ENCODE measurements at places on chromosomes 5 and 9. TPM values are rescaled to one million over a fixed set of nuclear protein-coding genes. Genes with fewer than 3 reads are reported as not detected.

GRCh38 chr9:71683598-71684235 lies 84.6 kb downstream of the CEMIP2 start:
- peak; percentile 22 for DNase-seq

DNA sequence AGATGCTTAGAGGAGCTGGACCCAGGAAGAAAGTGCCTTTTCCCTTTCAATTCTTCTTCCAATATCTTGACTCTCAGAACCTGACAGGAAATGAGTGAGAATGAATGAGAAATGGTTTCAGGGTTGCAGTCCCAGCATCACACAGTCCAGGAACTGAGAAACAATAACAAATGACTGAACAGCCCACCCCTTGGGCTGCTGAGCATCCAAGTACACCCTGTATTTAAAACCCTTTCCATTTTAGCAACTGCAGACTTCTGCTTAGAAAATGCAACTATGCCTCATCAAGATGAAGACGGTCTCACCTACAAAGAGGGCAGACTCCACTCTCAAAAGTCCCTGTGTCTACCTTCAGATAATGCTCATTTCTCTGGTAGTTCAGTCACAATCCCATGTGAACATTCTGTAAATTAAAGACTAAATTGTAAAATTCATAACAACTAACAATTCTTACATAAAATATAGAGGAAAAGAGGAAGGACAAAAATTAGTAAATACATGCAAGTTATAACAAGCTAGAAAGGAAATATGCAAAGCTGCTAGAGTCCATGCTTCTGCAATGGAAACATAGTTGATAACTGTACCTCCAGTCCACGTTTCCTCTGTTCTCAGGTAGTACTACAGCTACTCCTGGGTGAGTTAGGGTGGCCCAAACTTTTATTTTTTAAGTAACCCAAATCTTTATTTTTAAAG lies 316.5 kb downstream of the ICE1 start:
- no peak for DNase-seq

DNA sequence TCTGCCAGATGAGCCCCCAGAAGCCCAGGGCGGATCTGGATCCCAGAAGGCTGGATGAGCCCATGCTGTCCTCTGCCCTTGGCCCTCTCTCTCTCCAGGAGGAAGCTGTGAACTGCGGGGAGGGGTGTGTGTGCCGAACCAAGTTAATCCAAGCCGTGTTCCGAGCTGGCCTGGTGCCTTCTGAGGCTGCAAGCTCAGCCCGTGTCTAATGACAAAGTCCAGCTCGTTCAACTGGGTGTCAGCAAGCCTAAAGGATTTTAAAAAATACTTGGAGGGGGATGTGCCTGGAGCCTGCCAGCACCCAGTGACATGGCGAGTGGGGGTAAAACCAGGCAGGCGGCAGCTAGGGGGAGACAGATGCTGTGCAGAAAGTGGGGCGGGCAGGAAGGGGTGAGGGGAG lies 8.0 kb downstream of the STC2 start:
- DNase-seq: no peak

GRCh38 chr5:11363631-11364178 lies 540.5 kb downstream of the CTNND2 start:
- no peak for DNase-seq

DNA sequence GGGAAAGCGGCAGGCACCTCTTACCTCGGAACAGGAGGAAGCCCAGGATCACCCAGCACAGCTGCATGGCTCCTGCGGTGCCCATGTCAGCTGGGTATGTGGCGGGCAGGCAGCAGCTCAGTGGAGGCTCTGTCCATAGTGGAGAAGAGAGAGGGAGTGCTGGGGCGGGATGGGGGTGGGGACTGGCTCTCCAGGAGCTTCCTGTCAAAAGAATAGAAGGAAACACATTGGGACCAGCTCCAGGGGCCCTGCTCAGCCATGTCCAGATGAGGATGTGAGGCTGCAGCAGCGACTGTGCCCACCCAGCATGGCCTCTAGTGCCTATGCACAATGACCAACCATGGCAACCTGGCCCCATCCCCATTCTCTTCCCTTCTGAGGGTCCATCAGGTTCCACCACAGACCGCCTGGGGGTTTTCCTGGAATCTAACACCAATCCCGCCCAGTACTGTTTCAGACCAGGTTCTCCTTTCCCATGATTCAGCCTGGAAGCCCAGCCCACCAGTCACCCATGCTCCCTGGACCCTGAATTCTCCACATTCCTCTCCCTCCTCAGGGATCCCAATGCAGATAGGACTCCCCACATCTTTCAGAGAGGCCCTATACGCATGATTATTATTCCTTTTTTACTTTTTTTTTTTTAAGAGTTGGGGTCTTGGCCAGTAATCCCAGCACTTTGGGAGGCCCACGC lies at the start of gene ECSCR:
Gene ECSCR, minus strand, starts transcription at position 158 of the 691 bp plus-strand sequence. Its CDS starts 73 bp downstream, at position 85.
- no peak for DNase-seq

HTR1A gene
- not detected for polyA plus RNA-seq

DNA sequence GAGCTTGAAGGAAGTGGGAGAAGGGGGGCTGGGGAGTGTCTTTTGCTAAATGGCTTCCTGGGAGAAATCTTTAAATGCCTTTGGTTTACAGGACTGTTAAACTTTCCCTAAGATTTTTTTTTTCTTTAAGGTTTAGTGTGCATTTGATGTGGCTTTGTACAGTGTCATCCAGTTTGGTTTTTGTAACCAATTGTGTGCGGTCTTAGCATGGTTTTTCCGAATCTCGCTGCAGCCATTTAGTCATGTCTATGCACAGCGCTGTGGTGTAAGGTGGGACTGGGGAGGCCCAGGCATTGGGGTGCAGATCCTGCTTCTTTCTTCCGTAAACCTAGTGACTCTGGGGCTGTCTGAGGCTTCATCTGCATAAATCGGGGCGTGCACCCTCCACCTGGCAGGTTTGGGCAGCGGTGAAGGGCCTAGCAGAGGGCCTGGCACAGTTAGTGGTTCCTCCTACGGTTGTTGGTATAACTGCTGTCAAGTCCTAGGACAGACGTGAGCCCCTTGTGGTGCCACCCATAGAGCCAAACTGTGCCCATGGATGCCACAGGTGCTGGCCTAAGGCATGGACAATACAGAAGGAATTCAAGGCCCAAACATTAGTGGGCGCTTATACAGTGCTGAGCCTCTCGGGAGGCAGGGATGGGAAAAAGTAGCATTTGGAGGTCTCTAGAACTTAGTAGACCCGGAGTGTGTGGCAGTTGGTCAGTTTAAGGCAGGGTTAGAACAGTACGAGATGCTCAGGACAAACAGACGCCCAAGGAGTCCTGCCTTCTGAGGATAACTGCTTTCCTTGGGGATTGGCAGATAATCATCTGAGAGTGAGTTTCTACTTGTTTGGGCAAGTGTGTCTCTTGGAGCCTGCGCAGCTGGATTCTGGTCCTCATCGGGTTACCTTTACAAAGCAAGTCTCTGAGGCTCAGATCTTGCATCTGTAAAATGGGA lies 1.5 kb downstream of the PRRC2B start:
- DNase-seq: no peak

DNA sequence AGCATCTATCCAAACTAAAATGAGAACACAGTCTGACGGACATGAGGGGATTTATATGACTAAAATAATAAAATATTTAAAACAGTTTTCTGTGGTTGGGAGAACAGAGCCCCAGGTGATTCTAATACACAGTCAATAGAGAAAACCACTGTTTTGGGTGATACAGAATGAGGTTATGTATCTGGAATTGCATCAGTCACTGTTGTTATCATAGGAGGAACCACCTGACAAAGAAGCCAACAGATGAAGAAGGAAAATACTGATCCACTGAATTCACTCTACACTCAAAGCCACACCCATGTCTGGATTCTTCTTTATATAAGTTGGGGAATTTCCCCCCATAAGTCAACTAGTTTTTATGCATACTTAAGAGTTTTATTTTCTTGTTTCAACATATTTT lies 799.0 kb downstream of the TLR4 start:
- no peak for DNase-seq

DNA sequence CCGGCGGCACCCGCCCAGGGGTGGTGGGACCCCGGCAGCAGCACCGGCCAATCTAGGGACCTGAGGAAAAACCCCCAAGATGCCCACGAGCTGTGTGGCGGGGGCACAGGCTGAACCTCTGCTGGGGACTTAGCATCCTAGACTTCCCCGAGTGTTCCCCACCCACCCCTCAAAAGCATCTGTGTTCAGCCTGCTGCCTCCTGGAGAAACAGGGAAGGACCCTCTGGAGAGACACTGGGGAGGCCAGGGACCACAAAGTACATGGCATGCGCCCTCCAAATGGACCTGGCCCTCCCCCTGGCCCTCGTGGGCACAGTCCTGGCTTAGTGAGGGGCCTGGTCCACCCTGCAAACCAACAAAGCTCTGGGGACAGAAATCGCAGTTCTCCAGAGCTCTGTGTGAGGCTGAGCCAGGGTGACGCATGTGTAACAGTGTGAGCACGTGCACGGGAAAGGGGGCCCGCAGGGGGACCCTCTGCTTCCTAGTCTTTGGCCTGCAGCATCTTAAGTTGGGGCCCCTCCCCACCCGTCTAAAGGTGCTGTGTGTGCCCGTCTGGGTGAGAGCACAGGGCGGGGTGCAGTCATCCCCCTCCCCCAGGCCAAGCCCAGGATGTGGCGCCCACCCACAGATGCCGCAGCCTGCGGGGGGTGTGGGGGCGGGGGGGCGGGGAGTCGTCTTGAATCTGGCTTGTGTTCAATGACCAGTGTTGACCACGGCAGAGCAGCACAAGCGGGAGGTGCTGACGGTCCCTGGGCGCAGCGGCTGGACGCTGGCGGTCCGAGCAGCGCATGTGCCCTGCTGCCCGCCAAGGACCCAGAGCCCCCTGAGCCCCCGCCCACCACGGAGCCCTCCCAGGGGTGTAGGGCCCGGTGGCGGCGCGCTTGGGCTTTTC lies 672 bp upstream of the KCNT1 start:
- DNase-seq: peak; percentile 18

DNA sequence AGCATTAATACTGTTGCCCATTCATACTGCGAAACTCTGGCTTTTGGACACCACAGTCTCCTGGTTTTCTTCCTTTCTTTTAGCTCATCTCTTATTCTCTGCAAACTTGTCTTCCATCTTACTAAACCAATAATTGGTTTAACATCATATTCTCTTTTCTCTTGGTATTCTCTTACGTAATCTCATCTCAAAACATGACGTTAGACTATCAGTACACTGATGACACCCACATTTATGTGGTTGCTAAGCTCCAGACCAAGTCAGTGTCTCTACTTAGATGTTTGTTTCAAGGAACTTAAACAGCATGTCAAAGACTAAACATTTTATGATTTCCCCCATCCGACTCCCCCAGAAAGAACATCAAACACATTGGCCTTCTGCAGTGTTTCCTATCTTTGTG lies 2.1 kb downstream of the PRRC1 start:
- DNase-seq: no peak

DNA sequence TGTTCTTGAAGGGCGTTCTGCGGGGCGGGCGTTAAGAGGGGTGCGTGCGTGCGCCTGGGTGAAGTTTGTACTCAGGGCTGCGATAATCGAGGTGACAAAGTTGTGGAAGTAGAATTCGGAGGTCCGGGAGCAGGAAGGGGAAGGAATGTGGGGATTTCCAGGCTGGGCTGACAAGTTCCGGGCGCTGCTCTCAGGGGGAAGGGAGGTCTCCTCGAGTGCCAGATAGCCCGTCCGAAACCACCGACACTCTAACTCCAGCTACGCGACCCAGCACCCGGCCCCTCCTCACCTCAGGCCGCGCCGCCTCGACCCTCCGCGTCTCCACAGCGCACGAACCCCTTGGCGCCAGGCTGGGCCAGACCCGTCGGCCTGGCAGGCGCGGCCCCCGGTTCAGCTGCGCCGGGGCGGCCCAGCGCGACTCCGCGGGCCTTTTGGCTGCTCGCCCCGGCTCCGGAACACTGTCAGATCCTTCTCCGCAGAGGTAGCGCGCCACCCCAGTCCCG lies at the start of gene IL6ST:
Gene IL6ST, minus strand, starts transcription at position 469 of the 503 bp plus-strand sequence. CDS start 18,685 bp downstream, outside the sequence.
- peak; percentile 65 for DNase-seq

PAX5 gene
- polyA plus RNA-seq: 0.06 TPM

- no peak for DNase-seq
Observed at GRCh38 chr5:143657647-143658285, 154.2 kb upstream of the HMHB1 start.

DNA sequence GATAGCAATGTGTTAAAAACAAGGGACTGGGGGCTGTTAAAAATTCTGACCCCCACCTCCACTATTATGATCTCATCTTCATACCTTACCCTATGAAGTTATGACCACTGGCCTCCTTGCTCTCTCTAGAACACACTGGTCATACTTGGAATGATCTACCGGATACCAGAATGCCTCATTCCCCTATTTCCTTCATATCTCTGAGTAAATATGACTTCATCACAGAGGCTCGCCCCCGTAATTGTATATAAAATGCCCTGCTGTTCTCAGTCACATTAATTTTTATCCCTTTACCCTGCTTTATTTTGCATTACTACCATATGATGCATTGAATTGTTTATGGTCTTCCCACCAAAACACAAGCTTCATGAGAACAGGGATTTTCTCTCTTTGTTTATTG lies 29.2 kb downstream of the IZUMO3 start:
- no peak for DNase-seq

DNA sequence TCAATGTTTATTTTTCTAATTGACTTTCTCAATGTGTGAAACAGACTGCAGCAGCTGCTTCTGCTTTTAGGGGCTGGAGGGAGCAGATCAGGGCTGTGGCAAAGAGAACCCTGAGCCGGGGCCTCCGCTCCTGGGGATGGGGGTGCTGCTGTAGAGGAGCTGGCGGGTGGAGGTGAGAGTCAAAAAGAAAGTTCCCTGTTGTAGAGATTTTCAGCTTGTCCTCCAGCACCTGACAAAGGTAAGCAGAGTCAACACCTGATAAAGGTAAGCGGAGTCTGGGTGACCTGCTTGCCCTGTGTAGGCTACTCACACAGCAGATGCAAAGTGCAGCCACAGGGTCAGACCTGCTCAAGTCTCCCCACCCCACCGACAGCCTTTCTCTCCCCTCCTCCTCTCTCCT lies 252.4 kb upstream of the IRX1 start:
- no peak for DNase-seq

GRCh38 chr9:128656416-128657343 lies at the start of gene DYNC2I2:
TSS of gene DYNC2I2 (minus strand) at chr9:128656847. CDS start at chr9:128656726, 121 bp downstream.
- DNase-seq: peak; percentile 97

DNA sequence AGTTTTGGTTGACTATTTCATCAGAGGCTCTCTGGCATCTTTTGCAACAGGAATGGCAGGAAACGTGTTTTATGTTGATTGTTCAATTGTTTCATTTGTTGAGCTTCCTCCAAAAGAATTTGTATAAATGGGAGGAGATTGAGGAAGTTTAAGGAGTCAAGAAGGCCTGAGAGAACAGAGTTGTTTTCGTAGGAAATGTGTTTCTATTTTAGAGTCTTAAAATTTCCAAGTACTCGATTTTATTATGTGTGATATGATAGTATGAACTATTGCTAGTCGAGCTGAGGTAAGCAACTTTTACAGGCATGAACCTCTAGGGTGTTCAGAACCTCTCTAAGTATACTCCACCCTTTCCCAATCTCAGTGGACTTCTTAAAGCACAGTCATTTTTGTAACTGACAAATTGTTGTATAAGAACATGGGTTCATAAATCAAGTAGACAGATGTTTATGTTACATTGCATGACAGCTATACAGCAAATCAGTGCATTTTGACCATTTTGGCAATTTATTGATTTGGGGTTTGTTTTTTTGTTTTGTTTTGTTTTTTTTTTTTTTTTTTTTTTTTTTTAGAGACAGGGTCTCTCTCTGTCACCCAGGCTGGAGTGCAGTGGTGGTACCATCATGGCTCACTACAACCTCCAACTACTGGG lies 47.4 kb downstream of the POLK start:
- no peak for DNase-seq

LEAP2 gene
- polyA plus RNA-seq: 12.3 TPM

All from large intestine (tissue), 12 donors.